ENCODE measurements at places on chromosomes 16 and 17. TPM values are rescaled to one million over a fixed set of nuclear protein-coding genes. Genes with fewer than 3 reads are reported as not detected.

GRCh38 chr17:27817731-27818130 is 17.4 kb upstream of the NOS2 start:
- DNase-seq = no peak

GRCh38 chr17:72515291-72516065 is 394.7 kb downstream of the SOX9 start:
- no peak for DNase-seq

DNA sequence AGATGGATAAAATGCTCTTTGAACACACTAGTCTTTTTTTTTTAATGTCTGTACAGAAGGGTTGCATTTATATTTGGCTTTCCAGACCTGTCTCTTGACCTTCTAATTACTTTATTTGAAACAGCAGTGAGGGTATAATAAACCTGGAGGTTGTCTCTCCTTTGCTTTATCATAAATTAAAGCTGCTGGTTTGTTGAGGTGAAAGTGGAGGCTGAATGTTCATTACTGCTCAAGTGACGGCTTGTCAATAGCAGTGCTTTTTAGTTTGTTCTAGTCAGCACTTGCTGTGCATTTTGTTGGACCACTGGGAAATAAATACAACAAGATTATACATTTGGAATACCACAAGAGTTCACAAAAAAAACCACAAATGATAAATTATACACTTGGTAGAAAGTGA is 264.2 kb downstream of the IRX3 start:
- no peak for DNase-seq

DNA sequence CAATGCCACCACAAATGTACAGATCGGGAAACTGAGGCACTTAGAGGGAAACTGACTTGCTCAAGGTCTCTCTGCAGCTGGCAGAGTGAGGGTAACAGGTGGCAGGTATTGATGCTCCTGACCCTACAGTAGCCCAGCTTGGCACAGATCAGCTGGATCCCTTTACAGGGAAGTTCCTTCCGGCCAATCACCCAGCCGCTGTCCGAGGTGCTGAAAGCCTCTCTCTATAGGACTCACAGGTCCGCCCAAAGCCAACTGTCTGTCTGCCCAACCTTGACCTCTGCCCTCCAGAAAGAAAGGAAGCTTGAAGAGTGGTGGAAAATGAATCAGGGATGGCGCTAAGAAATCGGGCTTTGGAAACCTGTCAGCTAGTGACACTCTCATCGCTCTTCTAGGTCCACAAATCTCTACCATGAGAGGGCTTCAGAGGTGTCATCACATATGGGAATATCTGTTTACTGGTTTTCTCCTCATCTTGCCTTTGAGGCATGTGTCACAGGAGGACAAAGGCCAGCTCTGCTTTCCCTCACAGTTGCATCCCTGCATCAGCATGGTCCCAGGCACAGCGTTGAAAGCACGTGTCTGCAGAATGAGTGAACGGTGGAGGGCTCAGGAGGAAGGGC is 246.2 kb downstream of the KATNIP start:
- DNase-seq = no peak

- no peak for DNase-seq
Measured at GRCh38 chr17:33377837-33378595, 84.9 kb upstream of the ASIC2 start.

DNA sequence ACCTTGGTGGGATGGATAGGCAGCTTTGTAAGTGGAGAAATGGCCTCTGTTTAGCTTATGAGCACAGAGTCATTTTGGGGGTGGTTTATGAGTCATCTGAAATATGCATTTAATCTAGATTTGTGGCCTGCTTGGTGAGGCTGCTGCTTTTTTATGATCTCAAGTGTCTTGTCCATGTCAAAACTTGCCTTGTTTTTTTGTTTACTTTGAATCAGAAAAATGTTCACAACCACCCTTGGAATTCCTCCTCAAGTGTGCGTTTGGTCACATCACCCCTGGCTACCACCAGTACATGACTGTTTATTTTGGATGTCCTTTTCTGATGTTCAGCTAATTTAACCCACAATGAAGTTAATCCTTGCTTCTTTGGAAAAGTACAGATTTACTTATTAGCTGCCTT is 64.6 kb downstream of the FTO start:
- no peak for DNase-seq

DNA sequence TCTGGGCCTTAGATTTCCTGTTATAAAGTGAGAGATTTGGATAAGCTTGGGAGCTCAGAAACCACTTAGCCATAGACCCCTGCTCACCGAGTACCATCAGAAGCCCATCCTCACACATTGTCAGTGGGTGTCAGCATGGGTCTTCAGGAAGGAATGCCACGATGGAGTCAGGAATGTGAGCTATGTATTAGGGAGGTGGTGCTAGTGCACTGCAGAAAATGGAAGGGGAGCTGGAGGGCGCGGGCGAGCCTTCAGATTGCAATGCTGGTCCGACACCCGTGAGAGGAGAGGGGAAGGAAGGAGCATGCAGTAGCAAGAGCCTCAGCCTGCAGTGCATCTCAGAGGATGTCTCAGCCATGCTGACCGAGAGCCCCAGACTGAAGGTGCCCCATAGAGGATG is 294.5 kb downstream of the FOXL1 start:
- no peak for DNase-seq

- DNase-seq = no peak
Measured at GRCh38 chr17:48579471-48579759, 1.3 kb upstream of the HOXB4 start.

- DNase-seq = no peak
Measured at GRCh38 chr16:14586637-14587305, 43.3 kb downstream of the PARN start.

DNA sequence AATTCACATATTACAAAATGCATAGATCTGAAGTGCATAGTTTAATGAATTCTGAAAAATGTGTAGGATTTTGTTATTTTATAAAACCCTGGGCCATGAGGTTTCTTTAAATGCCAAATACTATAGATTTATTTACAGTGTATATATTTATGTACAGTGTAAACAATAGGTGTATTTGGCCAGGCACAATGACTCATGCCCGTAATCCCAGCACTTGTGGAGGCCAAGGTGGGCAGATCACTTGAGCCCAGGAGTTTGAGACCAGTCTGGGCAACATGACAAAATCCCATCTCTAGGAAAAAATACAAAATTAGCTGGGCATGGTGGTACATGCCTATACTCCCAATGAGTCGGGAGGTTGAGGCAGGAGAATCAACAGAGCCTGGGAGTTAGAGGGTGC is 249.4 kb downstream of the PRKCA start:
- no peak for DNase-seq

GRCh38 chr16:65600046-65600445 is 478.2 kb upstream of the CDH11 start:
- no peak for DNase-seq

DNA sequence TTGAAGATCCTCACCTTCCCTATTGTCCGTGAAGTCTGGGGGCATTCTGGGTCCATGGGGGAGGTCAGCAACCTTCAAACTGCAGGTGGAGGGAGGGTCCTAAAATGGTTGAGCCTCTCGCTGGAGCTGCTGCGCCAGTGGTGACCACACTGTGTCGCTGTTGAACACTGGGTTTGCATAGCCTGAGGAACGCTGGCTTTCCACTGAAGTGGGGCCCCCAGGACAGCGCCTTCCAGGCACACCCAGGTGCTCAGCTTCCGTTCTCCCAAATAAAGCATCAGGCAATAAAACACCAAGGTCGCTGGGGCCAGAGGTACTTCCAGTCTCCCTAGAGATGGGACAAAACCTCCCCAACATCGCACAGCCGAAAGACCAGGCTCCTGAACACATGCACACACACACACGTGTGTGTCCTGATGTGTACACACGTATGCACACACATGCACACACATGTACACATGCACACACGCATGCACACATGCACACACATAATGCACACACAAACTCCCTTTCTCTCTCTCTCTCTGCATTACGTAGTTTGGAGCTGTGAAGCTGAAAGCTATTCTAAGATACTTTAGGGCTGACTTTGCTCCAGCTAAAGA is 120.6 kb downstream of the IRF8 start:
- DNase-seq = no peak

DNA sequence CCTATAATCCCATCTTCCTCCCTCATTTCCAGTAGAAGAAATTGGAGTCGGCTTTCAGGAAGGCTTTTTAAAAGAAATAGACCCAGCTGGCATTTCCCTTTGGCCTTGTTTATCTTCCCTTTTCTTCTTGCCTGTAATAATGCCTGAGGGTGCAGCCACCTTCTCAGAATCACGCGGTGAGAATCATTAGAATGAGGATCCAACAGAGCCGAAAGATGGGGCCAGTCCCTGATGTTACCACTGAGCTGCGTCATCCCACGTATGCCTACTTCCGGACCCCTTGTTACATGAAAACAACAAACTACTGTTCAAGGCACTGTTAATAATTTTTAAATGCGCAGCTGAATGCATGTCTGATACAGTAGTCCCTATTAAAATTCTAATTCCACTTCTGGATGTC is 24.1 kb downstream of the SDR42E1 start:
- no peak for DNase-seq

DNA sequence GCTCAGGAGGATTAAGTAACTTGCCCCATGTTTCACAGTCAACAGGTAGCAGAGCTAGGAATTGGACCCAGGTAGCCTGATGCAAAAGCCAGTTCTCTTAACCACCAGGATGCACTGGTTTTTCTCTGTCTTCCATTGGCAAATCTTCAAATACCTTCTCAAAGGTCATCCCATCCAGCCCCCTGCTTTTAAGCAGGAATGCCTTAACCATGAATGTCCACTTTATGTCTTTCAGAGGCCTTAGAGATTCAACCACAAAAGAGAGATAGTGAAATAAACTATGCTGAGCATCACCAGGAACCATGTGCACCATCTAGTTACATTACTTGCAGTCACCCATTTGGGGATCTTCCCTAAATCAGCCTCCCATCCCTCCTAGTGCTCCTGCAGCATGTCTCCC is 94.3 kb downstream of the C17orf67 start:
- DNase-seq = no peak

DNA sequence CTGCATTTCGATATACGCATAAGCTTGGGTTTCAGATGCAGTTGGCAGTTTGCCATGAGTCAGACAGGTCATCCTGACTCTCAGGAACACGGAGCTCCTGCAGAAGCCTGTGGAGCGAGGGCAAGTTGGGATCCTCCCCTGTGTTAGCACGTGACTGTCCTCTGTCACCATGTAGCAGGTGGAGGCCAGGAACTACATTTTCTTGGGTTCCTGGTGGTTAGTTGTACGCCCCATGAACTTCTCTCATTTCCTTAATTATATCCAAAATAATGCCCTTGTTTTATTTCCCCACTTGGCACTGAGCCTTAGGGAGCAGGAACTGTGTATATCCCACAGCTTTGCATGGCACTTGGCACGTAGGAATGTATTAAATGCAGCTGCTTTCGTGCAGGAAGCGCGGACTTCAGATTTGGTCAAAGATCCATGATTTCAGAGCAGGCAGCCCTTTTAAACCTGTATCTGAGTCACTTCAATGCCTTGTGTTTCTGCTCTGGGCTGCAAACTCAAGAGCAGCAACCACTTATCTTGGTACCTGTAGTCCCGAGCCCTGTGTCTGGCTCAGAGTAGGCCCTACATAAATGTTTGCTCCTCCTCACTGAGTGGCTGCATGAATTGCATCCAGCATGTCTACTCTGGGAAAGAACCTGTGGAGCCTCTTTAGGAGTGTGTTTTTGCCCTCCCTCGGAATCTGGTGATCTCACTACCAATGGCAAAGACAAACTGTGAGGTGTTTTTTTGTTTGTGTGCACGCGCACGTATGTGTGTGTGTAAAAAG is 428.4 kb downstream of the MAF start:
- DNase-seq = no peak

DNA sequence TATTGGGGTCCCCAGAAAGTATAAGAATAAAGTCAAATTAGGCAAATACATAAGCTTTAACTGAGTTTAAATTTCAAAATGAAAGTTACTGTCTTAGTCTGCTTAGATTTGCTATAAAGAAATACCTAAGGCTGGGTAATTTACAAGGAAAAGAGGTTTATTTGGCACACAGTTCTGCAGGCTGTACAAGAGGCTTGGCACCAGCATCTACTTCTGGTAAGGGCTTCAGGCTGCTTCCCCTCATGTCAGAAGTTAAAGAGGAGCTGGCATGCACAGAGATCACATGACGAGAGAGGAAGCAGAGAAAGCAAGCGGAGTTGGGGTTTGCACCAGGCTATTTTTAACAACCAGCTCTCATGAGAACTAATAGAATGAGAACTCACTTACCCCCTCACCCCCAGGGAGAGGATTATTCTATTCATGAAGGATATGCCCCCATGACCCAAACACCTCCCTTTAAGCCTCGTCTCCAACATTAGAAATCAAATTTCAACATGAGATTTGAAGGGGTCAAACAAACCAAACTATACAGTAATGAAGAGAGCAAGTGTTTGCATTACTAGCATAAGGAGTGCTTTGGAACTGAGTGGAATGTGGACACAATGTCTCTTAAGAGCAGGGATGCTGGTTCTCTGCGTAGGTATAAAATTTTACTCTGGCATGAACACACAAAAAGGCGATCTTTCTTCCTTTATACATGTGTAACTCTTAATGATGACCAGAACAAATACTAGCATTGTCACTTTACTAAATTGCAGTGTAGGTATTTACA is 292.8 kb upstream of the PMFBP1 start:
- DNase-seq = no peak

DNA sequence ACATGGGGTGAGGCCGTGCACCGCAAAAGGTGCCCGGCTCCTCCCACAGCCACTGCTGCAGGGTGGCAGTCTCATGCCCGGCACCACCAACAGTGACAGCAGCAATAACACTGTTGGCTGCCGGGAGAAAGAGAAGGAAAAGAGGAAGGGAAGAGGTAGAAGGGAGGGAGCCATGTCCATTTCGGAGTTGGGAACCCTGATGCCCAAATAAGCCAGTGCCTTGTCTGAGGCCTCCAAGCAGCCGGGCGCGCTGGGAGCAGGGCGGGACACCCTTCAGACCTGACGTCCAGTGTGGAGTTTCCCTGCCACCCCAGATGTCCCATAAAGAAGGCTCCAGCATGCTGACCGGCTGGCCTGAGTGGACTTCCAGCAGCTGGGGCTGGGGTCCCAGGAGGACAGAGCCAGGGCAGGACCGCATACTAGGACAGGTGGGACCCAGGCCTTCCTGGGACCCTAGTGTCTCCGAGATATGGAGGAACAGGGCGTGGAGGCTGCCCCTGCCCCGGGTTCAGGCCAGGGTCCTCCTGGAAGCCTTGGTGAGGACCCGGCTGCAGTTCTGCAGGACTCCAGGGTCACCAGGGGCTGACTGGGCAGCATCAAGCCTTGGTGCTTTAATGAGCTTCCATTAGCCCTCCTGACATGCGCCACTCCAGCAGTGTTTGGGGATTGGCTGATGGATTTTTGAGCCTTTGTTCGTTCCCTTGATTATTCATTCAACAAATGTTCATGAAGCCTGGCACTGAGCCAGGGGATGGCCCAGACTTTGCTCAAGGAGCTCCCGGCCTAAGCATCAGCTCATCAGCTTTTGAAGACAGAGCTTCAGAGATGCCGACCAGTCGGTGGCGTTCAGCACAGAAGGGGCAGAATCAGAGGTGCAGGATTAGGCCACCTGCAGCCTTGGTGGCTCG is 223.6 kb upstream of the CIBAR2 start:
- no peak for DNase-seq

The ABCA10 gene
- total RNA-seq = 2.6 TPM

The ITGA2B gene
- total RNA-seq = not detected

The C17orf113 gene
- total RNA-seq = 0.13 TPM

The CIBAR2 gene
- not detected for total RNA-seq

The C16orf96 gene
- not detected for total RNA-seq
